ENCODE measurements at places on chromosomes 2 and 18.

GRCh38 chr2:61793389-61793836 is 60.4 kb downstream of the FAM161A start:
- no peak overlapping the region for H3K27ac ChIP-seq
- H3K4me3 ChIP-seq, result peak overlapping the region; percentile 33
- DNase-seq, result peak; percentile 58
- H3K4me1 ChIP-seq, result peaks cover 6% of the 10 kb centered on the region
- no peaks in the 10 kb centered on the region for H3K36me3 ChIP-seq

DNA sequence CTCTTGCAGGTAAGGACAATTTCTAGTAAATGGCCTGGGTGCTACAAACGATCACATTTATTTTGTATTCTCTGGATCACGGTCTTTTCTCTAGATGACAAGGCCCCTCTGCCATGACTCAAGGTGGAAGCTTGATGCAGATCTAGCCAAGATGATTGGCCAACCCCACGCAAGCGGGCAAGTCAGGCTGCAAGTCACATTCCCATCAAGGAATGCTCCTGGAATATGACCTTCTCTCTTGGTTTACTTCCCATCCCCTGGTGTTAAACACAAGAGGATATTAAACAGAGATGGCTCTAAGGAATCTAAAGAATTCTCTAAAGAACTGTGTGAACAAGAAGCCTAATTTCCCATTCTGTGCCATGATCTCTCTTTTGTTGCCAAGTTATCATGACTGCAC is 97.3 kb upstream of the SERPINE2 start:
- H3K36me3 ChIP-seq, result no peaks in the 10 kb centered on the region
- H3K27ac ChIP-seq, result no peak overlapping the region
- H3K4me1 ChIP-seq, result no peaks in the 10 kb centered on the region
- peaks cover 6% of the 10 kb centered on the region for H3K27me3 ChIP-seq

DNA sequence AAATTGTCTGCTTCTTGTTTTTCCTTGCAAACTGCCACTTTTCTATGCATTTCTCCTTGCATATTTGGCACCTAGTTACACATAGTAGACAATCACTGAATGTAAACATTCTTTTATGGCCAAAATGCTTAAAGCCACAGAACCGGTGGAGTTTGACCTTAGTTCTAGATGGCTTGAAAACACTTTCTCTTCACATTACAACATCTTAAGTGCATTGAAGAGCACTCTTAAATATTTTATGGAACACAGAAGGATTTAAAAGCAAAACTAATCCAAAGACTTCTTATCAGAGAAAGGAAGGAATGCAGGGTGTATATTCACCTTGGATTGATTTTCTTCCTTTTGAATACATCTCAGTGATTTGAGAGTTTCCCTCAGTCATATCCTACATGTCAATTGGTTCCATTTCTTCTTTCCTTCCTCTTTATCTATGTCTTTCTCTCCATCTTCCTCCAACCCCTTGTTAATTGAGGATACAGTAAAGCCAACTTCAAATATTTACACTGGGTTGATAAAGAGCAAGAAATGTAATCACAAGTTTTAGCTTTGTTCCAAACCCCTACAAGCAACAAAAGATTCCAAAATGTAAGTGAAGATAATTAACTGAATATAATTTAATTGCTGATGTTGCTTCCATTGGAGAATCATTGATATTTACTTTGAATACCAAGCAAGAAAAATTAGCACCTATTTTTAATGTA is 548.0 kb downstream of the CNTNAP5 start:
- H3K4me3 ChIP-seq, result no peak overlapping the region
- no peak overlapping the region for H3K27ac ChIP-seq
- no peaks in the 10 kb centered on the region for H3K27me3 ChIP-seq
- H3K36me3 ChIP-seq, result no peaks in the 10 kb centered on the region

GRCh38 chr2:112644155-112644932 is 1.4 kb upstream of the SLC20A1 start:
- peak overlapping the region; percentile 90 for H3K4me3 ChIP-seq
- DNase-seq, result no peak
- peaks cover 75% of the 10 kb centered on the region for H3K4me1 ChIP-seq
- peaks cover 22% of the 10 kb centered on the region for H3K36me3 ChIP-seq

DNA sequence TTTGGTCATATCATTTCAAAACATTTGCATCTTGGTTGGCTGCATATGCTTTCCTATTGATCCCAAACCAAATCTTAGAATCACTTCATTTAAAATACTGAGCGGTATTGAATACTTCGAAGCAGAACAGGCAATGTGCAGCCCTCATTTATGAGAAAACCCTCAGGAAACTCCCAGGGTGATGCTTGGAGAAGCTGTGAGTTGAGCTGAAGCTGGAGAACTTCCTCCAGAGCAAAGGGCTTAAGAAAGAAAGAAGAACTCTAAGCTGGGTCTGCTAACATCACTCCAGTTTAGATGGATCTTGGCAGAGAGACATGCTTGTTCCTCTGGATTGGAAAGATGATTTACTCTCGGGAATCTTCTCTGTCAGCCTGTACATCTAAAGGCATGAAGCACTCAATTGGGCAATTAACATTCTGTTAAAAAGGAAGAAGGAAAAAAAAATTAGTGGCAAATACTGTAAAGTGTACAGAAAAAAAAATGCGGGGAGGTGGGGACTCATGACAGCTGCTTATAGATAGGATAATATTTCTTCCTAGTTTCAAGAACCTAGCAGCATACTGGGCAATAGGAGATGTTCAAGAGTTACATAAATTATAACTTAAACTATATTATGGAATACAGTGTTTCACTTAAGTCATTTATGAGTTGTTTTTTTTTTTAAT is 49.5 kb downstream of the ATIC start:
- H3K27me3 ChIP-seq, result no peaks in the 10 kb centered on the region
- H3K27ac ChIP-seq, result no peak overlapping the region
- H3K36me3 ChIP-seq, result peaks cover 30% of the 10 kb centered on the region
- H3K4me3 ChIP-seq, result no peak overlapping the region
- DNase-seq, result no peak

DNA sequence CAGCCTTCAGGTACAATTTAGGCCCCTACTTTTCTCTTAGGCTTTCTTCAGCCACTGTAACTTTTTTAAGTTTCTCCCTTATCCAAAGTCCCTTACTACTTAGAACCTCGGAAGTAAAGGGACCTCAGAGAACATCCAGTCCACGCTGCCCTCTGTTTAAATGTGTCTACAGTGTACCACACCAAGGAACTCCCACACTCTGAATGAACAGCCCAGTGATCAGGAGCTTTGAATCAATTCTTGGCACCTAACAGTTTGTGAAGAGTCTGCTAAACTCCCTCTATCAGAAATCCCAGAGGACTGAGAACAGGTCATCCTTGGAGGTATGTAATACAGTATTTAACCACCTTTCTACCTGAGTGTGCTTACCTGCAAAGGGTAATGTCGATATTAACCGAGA is 11.6 kb upstream of the MALT1 start:
- no peak overlapping the region for H3K4me3 ChIP-seq
- H3K4me1 ChIP-seq, result peaks cover 33% of the 10 kb centered on the region
- H3K27me3 ChIP-seq, result no peaks in the 10 kb centered on the region
- H3K36me3 ChIP-seq, result no peaks in the 10 kb centered on the region

GRCh38 chr2:55231546-55232083 is 478 bp downstream of the CLHC1 start:
- H3K27ac ChIP-seq, result peak overlapping the region; percentile 99
- peak overlapping the region; percentile 99 for H3K4me3 ChIP-seq
- peaks cover 4% of the 10 kb centered on the region for H3K36me3 ChIP-seq

- H3K36me3 ChIP-seq, result peaks cover 4% of the 10 kb centered on the region
- H3K4me3 ChIP-seq, result no peak overlapping the region
- H3K27ac ChIP-seq, result no peak overlapping the region
- no peaks in the 10 kb centered on the region for H3K27me3 ChIP-seq
Measured at GRCh38 chr2:172279813-172280212, 147.6 kb upstream of the ITGA6 start.

- H3K27me3 ChIP-seq, result peaks cover 5% of the 10 kb centered on the region
- peaks cover 14% of the 10 kb centered on the region for H3K36me3 ChIP-seq
- DNase-seq, result no peak
- peak overlapping the region; percentile 66 for H3K4me3 ChIP-seq
- H3K4me1 ChIP-seq, result peaks cover 96% of the 10 kb centered on the region
- H3K27ac ChIP-seq, result peak overlapping the region; percentile 73
Measured at GRCh38 chr18:63216516-63217311, 102.9 kb downstream of the BCL2 start.

- peak overlapping the region; percentile 99 for H3K4me3 ChIP-seq
- no peaks in the 10 kb centered on the region for H3K36me3 ChIP-seq
- DNase-seq, result no peak
- peak overlapping the region; percentile 64 for H3K27ac ChIP-seq
- peaks cover 4% of the 10 kb centered on the region for H3K27me3 ChIP-seq
Measured at GRCh38 chr2:19868224-19868623, 33.6 kb downstream of the TTC32 start.

DNA sequence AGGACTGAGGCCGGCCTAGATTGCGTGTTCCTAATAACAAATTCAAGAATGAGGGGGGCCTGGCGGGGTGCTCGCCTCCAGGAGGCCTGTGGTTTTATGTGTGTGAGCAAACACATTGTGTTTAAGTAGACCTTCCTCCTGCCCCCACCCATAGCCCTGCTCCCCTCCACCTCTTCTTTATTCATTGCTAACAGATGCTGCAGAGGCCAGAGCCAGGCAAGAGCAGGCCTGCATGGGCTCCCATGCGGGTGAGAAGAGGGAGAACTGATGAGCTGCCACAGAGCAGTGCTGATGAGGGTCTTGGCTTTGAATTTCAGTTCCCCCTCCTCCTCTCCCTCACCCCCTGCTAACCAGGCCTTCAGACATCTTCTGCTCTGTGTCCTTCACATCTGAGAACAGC is 154.6 kb downstream of the OSR1 start:
- H3K27ac ChIP-seq, result no peak overlapping the region
- H3K4me1 ChIP-seq, result no peaks in the 10 kb centered on the region
- no peak for DNase-seq
- H3K4me3 ChIP-seq, result no peak overlapping the region

- H3K27me3 ChIP-seq, result no peaks in the 10 kb centered on the region
- DNase-seq, result no peak
- H3K4me3 ChIP-seq, result no peak overlapping the region
- no peaks in the 10 kb centered on the region for H3K36me3 ChIP-seq
- H3K4me1 ChIP-seq, result no peaks in the 10 kb centered on the region
Measured at GRCh38 chr2:165697748-165698443, 96.2 kb downstream of the GALNT3 start.

- no peak for DNase-seq
- peaks cover 6% of the 10 kb centered on the region for H3K4me1 ChIP-seq
- no peaks in the 10 kb centered on the region for H3K27me3 ChIP-seq
- peak overlapping the region; percentile 8 for H3K4me3 ChIP-seq
Measured at GRCh38 chr2:88342749-88343148, 109.7 kb downstream of the FOXI3 start.

- no peak overlapping the region for H3K4me3 ChIP-seq
- peaks cover 39% of the 10 kb centered on the region for H3K4me1 ChIP-seq
- no peaks in the 10 kb centered on the region for H3K36me3 ChIP-seq
- no peak overlapping the region for H3K27ac ChIP-seq
Measured at GRCh38 chr2:111053825-111054515, 66.7 kb upstream of the BCL2L11 start.

DNA sequence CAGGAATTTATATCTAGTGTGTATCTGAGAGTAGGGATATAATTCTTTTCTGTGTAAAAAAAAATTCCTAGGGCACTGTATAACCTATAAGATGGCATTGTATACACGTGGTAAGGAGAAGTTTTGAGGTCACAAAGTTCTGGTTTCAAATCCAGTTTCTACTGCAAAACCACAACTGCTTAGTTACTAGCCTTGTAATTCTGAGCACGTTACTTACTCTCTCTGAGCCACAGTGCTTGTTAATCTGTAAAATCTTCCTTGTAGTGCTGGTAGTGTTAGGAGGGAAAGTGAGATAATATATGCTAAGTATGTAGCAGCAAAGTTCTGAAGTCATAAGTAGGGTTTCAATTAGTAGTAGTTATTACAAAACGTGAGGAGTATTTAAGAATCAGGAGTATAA is 175.4 kb downstream of the SATB2 start:
- H3K4me1 ChIP-seq, result no peaks in the 10 kb centered on the region
- H3K36me3 ChIP-seq, result no peaks in the 10 kb centered on the region
- no peak overlapping the region for H3K27ac ChIP-seq
- no peaks in the 10 kb centered on the region for H3K27me3 ChIP-seq
- no peak overlapping the region for H3K4me3 ChIP-seq

DNA sequence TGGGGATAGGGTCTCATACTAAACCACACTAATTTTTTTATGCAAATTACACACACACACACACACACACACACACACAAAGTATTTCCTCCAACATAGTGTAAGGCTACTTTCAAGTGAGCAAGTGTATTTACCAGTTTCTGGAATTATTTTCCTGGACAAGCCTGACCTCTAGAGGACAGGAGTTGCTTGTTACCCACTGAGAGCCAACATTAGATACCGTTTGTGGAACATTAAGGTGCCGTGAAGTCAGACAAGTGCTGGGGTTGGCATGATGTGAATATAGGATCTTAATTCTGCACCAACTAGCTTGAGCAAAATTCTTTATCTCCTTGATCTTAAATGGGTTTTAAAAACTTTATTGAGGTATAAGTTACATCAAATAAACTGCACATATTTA is 39.3 kb upstream of the SERPINB2 start:
- peak; percentile 13 for DNase-seq
- no peaks in the 10 kb centered on the region for H3K36me3 ChIP-seq
- no peaks in the 10 kb centered on the region for H3K4me1 ChIP-seq
- H3K27ac ChIP-seq, result no peak overlapping the region
- peaks cover 3% of the 10 kb centered on the region for H3K27me3 ChIP-seq

- H3K4me1 ChIP-seq, result peaks cover 53% of the 10 kb centered on the region
- no peaks in the 10 kb centered on the region for H3K27me3 ChIP-seq
- H3K27ac ChIP-seq, result no peak overlapping the region
Measured at GRCh38 chr18:35609236-35609635, 27.7 kb downstream of the GALNT1 start.

GRCh38 chr2:228072669-228073068 is 108.8 kb downstream of the SPHKAP start:
- no peaks in the 10 kb centered on the region for H3K27me3 ChIP-seq
- no peak overlapping the region for H3K27ac ChIP-seq
- no peak overlapping the region for H3K4me3 ChIP-seq
- no peaks in the 10 kb centered on the region for H3K36me3 ChIP-seq
- no peak for DNase-seq

DNA sequence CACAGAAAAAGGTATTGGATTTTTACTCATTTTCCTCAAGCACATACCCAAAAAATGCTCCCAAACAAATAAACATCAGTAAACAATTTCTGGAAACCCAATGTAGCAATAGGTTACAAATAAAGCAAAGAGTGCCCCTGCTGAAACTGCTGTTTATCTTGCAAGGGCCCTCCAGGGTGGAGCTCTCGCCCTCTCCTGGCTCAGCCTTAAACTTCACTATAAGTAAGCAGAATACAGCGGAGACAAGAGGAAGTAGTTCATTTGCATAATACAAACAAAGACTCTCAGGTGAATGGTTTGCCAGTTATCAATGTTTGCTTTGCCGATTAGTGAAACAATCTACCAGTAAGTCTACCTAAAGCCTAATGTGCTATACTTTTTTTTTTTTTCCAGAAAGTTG is 437.6 kb downstream of the DLGAP1 start:
- H3K4me3 ChIP-seq, result no peak overlapping the region
- no peak overlapping the region for H3K27ac ChIP-seq
- no peak for DNase-seq
- H3K4me1 ChIP-seq, result no peaks in the 10 kb centered on the region

DNA sequence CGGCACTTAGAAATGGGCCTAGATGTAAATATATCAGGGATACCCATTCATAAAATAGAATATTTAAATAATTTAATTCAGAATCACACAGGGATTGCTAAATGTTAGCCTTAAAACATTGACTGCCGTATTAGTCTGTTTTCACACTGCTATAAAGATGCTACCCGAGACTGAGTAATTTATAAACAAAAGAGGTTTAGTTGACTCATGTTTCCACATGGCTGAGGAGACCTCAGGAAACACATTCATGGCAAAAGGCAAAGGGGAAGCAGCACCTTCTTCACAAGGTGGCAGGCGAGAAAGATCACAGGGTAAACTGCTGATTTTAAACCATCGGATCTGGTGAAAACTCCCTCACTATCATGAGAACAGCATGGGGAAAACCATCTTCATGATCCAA is 223.6 kb upstream of the GULP1 start:
- DNase-seq, result no peak
- H3K4me3 ChIP-seq, result no peak overlapping the region
- H3K4me1 ChIP-seq, result no peaks in the 10 kb centered on the region
- H3K36me3 ChIP-seq, result no peaks in the 10 kb centered on the region
- no peak overlapping the region for H3K27ac ChIP-seq

Data from immature natural killer cell (primary cell).